ENCODE measurements at places on chromosomes 3 and 15.

GRCh38 chr15:66008940-66009562 lies 139.8 kb downstream of the RAB11A start:
- no peak for DNase-seq

- no peak for DNase-seq
Measured at GRCh38 chr15:40513609-40514008, 42.8 kb downstream of the CHST14 start.

GRCh38 chr3:160081958-160082533 lies 93.4 kb downstream of the IL12A start:
- no peak for DNase-seq

DNA sequence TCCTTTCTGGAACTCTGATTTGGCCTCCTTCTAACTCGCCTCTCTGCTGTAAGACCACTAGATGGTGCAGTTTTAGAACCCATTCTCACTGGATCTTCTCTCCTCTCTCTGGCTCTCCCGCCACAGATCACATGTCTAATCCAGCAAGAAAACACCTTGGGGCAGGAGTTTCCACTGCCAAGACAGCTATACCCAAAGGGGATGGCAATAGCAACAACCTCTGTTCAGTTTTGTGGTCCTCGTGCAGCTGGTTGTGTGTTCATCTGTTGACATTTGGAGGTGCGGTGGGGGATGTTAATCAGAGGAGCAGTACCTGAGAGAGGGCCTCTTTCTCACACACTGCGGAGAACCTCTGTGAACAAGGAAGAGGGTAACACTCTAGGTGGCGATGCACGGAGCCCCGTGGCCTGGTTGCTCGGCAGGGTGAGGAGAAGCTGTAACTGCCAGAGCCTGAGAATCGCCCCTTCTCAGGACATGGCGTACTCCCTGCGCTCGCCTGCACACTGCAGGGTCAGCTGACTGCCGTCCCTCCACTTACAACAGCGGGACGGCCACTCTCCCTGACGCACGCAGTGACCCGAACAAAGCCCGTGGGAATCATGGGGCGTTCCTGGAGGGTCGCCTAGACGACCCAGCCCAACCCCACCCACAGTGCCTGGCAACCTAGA lies at the start of gene TEX55:
TEX55 (plus strand) TSS at position 666 of the 668 bp plus-strand sequence. CDS start 25 bp downstream, outside the sequence.
- no peak for DNase-seq

- no peak for DNase-seq
Measured at GRCh38 chr15:99845009-99845408, 111.8 kb upstream of the LYSMD4 start.

DNA sequence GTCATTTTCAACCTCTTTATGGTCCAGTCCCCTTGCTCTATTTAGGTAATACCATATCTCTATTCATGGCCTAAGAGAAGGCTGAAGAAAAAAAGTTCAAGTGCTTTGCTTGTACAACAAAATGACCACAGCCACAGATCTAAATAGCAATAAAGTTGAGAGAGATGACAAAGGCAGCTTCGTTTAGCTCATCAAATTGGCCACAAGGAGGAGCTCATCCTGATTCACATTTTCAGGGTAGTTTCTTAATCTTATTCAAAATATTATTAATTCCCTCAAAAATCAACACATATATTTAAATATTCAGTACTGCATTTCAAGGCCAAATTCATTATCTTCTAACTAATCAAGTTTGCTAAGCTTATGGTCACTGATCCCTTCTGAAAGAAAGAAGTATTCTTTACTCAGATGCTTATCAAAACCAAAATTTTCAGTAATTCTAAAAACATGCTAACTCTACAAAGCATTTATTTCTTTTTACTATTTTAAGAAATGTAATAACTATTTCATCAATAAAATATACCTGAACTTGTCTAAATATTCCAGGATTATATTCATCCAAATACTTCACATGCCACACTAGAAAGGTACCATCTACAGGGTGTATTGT lies 85.5 kb downstream of the DMXL2 start:
- DNase-seq, result no peak

DNA sequence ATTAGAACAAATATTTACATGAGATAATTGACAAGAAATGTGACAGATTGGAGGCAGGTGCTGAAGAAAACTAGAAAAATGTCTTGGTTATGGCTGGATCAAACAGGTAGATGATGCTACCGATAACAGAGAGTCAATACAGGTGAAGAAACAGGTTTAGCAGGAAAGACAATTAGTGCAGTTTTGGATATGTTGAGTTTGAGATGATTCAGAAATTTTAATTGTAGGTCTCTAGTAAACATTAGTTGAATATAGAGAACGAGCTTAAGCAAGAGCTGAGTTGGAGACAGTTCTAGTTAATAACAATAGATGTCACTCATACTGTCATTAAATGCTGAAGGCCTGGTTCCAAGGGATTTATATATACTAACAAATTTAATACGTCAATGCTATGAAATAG lies 524.4 kb downstream of the NSUN3 start:
- DNase-seq, result no peak

GRCh38 chr15:90982135-90982534 lies 12.2 kb downstream of the PRC1 start:
- DNase-seq, result no peak

GRCh38 chr3:149021830-149022229 lies 30.5 kb downstream of the GYG1 start:
- DNase-seq, result no peak

DNA sequence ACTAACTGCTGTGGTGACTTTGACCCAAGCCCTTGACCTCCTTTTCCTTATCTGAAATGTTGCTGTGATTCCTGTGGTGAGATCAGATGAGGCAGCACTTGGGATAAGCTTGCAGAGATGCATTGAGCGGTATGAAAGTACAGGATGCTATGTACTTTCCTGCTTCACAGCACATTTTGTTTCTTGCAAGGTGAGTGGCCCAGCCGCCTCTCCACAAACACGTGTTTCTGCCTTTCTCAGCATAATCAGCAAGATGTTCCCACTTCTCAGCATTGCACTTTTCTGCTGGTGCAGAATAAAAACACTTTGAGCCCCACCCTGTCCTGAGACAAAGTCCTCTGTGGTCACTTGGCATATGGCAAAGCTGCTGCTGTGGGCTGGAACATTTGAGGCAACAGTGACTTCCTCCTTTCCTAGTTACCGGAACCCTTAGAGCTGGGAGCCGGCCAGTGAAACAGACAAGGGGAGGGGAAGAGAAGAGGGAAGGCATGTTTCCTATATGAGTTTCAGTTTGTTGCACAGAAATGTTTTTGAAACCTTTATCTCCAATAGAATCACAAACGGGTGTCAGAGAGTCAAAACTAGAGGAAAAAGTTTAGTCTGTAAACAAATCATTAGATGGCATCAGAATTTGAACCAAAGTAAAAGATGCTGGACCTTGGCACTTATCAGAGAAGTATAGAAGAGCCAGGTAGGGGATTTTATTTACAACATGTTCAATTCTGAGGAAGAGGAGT lies 5.0 kb downstream of the NUDT16 start:
- DNase-seq, result no peak

GRCh38 chr3:69454204-69454787 lies 68.4 kb upstream of the FRMD4B start:
- DNase-seq, result no peak

DNA sequence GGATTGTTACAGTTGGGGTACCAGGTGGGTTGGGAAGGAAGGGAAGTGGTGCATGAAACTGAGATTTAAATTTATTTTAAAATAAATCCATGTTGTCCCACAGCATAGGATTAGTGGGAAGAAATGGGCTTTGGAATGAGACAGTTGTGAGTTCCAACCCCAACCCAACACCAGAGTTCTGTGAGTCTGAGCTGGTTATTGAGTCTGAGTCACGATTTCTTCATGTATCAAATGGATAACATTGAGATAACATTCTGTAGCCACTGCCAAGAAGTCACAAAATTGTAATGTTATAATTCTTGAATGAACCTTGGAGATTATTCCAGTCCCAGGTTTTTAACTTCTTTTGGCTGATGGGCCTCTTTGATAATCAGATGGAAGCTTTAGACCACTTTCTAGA lies 13.7 kb downstream of the IFT122 start:
- DNase-seq, result no peak

DNA sequence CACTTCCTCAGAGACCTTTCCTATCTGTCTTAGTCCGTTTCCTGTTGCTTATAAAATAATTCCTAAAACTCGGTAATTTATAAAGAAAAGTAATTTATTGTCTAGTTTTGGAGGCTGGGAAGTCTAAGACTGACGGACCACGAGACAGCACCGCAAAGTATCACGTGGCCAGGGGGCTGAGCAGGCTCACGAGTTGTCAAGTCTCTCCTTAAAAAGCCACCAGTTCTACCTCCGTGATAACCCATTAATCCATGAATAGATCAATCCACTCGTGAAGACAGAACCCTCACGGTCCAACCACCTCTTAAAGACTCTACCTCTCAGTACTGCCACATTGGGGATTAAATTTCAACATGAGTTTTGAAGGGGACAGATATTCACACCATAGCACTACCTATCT lies 821 bp downstream of the LINS1 start:
- no peak for DNase-seq

Data from stimulated activated CD8-positive, alpha-beta memory T cell treated with anti-CD3 and anti-CD28 coated beads, Interleukin-15, amount 100 ng/mL, for 48 hours (primary cell).